Muscle of leg (tissue), 16 donors: ENCODE measurements at places on chromosomes 13 and 19.

DNA sequence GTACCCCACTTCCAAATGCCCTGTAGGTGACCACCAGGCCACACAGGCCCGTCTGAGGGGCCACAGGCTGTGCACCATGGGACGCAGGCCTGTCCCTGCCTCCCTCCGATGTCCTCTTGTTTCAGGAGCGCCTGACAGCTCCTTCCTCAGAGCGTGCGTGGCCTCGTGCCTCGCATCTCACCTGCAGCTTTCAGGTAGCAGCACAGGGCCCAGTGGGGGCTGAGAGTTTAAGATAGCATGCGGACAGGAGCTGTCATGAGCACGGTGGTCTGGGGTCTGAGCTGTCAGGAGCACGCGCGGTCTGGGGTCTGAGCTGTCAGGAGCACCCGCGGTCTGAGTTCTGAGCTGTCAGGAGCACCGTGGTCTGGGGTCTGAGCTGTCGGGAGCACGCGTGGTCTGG lies 40.1 kb downstream of the GAS6 start:
- DNase-seq: no peak

GRCh38 chr19:49643466-49643865 lies 1.5 kb downstream of the SCAF1 start:
- DNase-seq: no peak

DNA sequence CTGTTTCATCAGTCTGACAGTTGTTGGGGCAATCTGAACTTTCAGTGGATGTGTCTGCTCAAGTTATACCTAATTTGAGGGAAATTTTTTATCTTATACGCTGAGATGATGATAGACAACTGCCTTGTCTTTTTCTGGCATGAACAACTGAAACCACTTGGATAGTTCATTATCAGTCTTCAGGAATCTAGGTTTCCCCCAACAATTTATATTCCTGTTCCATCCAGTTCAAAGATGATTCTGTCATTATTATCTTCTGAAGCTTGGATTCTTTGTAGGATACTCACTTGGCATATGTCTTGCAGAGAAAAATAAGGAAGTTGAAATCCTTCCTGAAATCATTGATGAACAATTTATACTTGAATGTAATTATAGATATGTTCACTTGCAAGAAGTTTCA lies 193.7 kb downstream of the LMO7 start:
- DNase-seq: no peak

- DNase-seq: no peak
Measured at GRCh38 chr19:5667751-5668271, 12.5 kb downstream of the MICOS13 start.

DNA sequence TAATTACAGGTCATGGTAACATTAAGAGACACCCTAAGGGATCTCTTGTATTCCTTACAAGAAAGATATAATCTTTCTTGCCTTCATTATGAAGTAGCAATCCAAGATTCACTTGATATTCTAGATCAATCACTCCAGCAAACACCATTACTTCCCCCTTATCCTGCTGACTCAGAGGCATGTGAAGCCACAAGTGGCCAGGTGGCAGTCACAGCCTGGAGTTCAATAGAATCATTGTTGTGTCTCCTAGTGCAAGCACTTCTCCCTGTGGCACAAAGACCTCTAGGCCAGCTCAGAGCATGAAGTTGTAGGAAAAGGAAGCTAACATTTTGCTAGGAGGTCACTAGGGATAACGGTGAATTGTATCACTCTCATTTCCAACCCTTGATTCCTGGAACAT lies 864.3 kb upstream of the ATXN8OS start:
- DNase-seq: no peak

GRCh38 chr19:10683064-10683426 lies 18.2 kb upstream of the QTRT1 start:
- no peak for DNase-seq

DNA sequence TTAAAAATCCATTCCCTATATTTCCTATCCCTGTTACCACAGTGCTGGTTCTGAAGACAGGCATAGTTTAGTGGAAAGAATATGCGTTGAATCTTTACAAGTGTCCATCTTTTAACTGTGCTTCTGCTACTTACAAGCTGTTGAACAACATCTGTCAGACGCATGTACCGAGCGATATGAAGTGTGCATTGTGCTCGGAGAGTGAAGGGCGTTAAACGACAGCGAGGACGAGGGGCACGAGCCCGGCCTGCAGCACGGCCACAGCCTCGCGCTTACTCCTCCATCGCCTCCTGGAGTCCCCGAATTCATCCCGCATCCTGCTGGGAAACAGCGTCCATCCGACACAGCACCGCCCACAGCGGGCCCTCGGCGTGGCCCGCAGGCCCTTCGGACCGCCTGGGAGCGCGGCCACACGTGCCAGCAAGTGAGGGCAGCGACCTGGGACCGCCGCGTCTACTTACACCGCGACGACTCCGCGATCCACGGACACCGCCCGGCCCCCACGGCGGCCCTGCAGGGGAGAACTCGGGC lies 514 bp downstream of the PCID2 start:
- peak; percentile 59 for DNase-seq

- DNase-seq: no peak
Measured at GRCh38 chr13:21742096-21742495, 71.2 kb downstream of the FGF9 start.

- no peak for DNase-seq
Measured at GRCh38 chr19:5615756-5616327, 6.7 kb downstream of the SAFB2 start.

GRCh38 chr19:6246174-6247006 lies 33.4 kb downstream of the MLLT1 start:
- DNase-seq: no peak

- DNase-seq: no peak
Measured at GRCh38 chr13:34044660-34045080, 226.7 kb downstream of the RFC3 start.

- no peak for DNase-seq
Measured at GRCh38 chr13:89163096-89163495, 1491.9 kb downstream of the SLITRK5 start.

DNA sequence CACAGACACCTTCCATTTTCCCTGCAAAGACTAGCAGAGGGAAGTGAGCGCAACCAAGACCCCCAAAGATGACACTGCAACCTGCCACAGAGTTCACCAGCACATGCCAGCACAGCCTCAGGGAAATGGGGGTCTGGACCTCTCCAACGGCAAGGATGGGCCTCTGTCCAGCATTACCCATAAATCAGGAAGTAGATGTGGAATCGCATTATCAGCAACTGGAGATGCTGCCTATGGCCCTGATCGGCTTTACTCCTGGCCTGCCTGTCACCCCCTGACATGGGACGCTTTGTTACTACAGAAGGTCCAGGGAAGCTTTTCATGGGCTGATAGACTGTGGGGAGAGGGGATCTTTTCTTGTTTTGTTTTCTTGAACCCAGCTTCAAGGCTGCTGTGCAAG lies 41.4 kb upstream of the POU2F2 start:
- DNase-seq: no peak

DNA sequence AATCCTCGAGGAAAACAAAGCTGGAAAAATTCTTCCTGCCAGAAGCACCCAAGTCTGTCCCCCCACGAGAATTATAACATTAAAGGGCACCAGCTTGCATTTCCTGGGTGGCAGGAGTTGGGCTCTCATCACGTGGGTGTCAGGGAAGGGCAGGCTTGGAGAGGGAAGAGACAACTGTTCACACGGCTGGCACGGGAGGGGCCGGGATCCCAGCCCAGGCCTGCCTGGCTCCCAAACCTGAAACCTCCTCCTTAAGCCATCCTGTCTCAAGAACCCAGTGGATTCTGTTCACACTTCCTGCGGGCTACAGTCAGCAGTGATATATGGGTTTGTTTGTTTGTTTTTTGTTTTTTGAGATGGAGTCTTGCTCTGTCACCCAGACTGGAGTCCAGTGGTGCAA lies 12.2 kb downstream of the GRIK5 start:
- DNase-seq: no peak

DNA sequence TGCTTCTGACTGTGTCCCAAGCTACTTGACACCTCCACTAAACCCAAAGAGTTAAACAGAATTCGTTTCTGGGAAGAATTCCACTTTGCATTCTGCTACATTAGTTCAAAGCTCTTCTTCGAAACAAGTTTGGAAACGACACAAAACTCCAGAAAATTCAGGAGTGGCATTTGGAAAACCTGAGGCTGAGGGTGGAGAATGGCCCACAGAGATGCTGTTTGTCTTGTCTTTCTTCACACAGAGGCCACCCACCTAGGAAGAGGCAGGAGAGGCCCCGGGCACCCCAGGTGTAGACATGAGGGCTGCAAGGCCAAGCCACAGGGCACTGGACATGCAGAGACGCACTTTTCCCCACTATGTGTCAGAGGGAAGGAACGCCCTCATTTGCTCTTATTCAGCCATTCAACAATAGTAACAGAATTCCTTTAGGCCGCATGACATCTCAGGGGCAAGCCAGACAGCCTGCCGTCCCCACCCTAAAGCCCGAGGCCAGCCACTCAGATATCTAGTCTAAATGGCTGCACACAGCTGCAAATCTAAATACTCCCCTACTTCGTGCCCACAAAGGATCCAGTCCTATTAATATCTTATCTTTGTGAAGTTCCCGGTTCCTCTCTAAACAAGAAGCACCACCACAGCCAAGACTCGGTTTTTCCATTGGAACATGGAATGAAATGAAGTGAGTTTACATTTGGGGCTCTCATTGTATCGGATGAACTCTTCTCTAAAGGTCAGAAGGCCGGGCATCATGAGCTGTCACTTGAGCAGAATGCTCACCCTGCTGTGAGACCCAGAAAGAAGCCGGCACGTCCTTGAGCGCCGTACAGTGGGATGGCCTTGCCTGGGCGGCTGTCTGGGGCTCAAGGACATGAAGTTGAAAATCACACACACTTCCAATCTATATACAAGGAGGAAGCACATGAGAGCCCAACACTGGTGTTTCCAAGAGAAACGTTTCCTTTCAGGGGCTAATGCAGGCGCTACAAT lies 19.8 kb downstream of the COL4A1 start:
- peak; percentile 63 for DNase-seq

DNA sequence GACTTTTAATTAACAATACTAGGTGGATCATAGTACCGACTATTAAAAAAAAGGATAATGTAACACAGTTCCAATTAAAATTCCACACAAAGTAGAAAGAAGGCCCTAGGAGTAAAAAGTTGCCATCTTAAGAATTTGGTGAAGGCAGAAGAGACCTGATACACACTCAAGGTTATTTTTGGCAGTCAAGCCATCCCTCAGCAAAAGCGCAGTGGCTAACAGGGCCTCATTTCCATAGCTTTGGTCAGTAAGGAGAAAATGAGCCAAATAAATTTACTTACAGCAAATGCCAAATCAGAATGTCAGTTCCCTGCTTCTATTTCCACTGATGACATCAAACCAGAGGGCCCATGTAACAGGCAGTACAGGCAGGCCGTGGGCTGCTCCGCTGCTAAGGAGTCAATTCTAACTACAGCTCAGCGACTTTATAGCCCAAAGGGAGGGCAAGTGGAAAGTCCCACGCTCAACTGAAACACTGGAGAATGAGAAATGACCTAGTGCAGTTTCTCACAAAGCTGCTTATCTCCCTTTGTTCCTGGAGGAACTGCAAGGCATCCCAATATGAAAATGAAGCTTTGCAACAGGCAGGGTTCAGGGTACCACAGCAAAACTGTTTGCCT lies 6.3 kb downstream of the ARGLU1 start:
- DNase-seq: peak; percentile 25

- no peak for DNase-seq
Measured at GRCh38 chr13:28410096-28410495, 84.8 kb downstream of the FLT1 start.
